Stimulated activated CD8-positive, alpha-beta memory T cell treated with anti-CD3 and anti-CD28 coated beads, Interleukin-15, amount 100 ng/mL, for 4 hours (primary cell): ENCODE measurements at places on chromosomes 1 and 21.

DNA sequence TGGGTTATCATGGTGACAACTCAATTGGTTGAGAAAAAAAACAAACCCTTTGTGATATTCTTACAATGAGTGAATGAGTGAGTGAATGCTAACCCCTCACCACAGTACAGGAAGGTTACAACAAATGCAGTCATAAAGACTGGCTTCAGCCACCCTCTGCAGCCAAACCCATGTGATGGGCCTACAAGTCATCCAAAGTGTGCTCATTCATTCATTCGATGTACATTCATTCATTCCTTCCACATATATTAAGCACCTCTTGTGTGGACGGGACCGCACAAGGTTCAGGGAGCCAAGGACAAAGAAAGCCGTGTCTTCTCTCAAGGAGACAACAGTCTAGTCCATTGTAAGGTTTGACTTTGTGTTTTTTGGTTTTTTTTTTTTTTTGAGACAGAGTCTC is 49.4 kb downstream of the WDR4 start:
- no peak for DNase-seq

GRCh38 chr1:84888753-84889152 is 4.3 kb downstream of the LPAR3 start:
- DNase-seq = no peak

- DNase-seq = no peak
These were observed 704 bp downstream of the S100A16 start for GRCh38 chr1:153612111-153612754.

- DNase-seq = no peak
These were observed 20.1 kb upstream of the BSDC1 start for GRCh38 chr1:32414186-32414886.

GRCh38 chr21:34818662-34819158 is 149.9 kb downstream of the CLIC6 start:
- no peak for DNase-seq
